ENCODE measurements at places on chromosomes 16 and 17. TPM values are rescaled to one million over a fixed set of nuclear protein-coding genes. Genes with fewer than 3 reads are reported as not detected.

G6PC1 gene
- not detected for total RNA-seq

DNA sequence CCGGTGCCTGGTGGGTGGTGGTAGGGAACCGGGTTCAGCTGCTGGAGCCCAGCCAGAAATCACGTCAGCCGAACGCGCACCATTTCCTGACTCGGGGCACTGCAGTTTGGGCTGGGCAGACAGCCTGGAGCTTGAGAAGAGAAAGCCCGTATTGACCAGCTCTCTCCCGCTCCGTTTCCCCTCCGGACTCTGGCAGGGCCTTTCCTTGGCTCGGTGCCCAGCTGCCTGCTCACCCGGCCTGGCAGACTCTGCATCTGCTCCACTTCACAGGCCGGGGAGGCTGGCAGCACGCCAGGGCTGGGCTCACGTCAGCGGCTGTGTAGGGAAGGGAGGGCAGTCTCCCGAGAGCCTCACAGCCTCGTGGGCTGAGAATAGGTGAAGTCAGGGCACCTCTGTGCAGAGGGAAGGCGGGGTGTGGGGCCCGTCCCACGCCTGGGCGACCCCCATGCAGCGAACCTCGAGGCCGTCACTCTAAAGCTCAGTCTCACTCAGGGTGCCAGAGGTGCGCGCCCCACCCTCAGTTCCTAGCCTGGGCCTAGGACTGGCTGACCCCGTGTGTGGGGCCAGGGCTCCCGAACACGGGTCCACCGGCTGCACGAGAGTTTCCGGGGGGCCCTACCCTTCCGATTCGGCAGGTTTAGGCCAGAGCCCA lies 59.1 kb downstream of the OR1D5 start:
- ATAC-seq: peak; percentile 96

DNA sequence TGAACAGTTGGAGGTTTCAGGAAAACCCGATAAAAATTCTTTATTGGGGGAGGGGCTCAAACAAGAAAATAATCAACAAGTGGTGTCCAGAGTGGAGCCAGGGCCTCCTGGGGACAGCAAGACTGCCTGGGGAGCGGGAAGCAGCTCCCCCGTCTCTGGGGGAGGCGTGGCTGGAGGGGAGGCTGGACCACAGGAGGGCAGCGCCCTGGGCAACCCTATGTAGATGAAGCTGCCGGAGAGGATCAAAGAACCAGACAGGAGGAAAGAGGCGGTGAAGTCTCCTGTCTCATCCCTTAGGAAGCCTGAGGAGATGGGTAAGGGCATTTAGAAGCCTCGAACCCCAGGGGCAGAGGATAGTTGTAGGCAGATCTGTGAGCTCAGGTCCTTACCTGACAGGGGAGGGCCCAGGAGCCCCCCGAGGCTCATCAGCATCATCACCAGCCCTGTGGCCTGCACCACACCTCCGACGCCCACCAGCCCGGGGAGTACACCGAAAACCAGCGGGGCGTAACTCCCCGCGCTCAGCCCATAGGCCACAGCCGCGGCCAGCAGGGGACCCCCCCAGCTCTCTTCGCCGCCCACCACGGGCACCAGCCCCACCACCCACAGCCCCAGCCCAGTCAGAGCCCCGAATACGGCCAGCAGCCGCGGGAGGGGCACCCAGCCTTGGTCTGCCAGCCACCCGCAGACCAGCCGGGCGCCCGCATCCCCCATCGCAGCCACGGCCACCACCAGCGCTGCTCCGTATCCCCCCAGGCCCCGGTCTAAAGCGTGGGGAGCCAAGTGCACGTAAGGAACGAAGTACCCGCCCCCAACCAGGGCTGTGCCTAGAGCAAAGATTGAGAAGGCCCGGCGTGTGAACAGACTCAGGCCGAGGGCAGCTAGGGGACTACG lies 2.0 kb downstream of the SLC16A11 start:
- no peak for ATAC-seq

SEZ6L2 gene
- total RNA-seq: 1.1 TPM

DNA sequence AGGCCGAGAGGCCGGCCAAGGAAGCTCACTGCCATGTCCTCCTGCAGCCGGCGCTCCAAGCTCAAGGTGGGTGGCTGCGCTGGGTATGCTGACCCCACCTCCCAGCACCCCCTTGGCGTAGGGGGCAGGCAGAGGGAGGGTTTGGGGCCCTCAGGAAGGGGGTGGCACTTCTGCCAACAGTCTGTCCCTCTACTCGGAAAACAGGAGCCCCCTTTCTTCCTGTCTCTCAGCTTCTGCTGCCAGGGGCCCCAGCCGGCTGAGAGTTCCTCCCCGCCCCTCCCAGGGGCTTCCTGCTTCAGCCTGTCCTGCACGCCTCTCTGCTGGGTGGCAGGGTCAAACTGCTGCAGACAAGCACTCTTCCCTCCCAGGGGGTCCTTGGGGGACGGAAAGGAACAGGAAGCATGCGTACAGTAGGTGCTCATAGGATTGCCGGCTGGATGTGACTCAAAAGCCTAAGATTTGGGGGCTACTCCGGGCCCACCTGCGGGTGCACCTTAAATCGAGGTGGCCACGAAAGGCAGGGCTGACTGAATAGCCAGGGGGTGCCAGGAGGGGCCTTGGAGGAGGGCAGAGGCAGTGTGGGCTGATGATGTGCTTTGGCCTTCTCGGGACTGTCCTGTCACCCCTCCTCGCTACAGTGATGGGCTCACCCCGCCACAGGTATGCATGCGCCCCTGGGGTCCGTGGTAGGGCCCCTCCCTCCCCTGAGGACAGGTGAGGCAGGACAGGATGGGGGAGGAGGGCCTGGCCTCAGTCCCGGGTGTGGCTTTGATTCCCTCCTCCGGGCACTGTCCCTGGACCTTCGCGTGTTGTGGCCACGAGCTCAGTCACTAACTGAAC lies 4.0 kb downstream of the CBX2 start:
- ATAC-seq: no peak

GRCh38 chr17:18315961-18316360 lies 868 bp downstream of the SMCR8 start:
- ATAC-seq: no peak

All from gastroesophageal sphincter (tissue), 4 donors.